ENCODE measurements at places on chromosomes 6 and 20. TPM values are rescaled to one million over a fixed set of nuclear protein-coding genes. Genes with fewer than 3 reads are reported as not detected.

Gene ETV7
- not detected for total RNA-seq

Gene GNL1
- total RNA-seq = 55.6 TPM

Gene GJA10
- not detected for total RNA-seq

Gene TNFRSF6B
- not detected for total RNA-seq

Gene SLC35F1
- total RNA-seq = not detected

Gene ARG1
- 3.5 TPM for total RNA-seq

Gene NFATC2
- total RNA-seq = 3.3 TPM
